ENCODE measurements at places on chromosomes 4 and X. TPM values are rescaled to one million over a fixed set of nuclear protein-coding genes. Genes with fewer than 3 reads are reported as not detected.

Gene ALAS2
- total RNA-seq: not detected

Gene KIAA1210
- not detected for total RNA-seq

Gene SOX3
- total RNA-seq: not detected

Gene UXT
- total RNA-seq: 91.5 TPM

Gene VGLL1
- not detected for total RNA-seq

Gene YY2
- total RNA-seq: 1.6 TPM

Gene PRPS2
- 21.6 TPM for total RNA-seq

Gene ADGRG4
- total RNA-seq: not detected

Gene MAP9
- 11.3 TPM for total RNA-seq

GRCh38 chrX:19172741-19173140 lies 50.5 kb upstream of the ADGRG2 start:
- no peak for DNase-seq

DNA sequence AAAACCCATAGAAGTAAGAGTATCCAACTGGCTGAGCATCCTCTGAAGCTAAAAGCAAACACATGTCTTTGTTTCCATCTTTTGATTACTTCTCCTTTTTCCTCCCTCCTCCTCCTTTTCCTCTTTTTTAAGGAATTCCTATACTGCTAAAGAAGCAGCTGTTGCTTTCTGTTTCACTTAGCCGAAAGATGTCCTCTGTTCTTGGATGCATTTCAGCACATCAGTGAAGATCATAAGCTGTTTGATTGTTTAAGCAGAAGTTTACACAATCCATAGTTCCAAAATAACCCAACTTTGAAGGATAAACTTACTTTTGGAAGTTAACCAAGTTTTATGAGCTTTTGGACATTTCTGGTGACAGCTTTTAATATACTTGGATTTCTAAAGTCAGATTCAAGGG lies 55.1 kb upstream of the TNIP3 start:
- peak; percentile 41 for DNase-seq

GRCh38 chr4:124337874-124338273 lies 374.7 kb downstream of the ANKRD50 start:
- DNase-seq: peak; percentile 66

- DNase-seq: no peak
These were observed 266.4 kb downstream of the ARHGAP24 start for GRCh38 chr4:85741381-85741780.

DNA sequence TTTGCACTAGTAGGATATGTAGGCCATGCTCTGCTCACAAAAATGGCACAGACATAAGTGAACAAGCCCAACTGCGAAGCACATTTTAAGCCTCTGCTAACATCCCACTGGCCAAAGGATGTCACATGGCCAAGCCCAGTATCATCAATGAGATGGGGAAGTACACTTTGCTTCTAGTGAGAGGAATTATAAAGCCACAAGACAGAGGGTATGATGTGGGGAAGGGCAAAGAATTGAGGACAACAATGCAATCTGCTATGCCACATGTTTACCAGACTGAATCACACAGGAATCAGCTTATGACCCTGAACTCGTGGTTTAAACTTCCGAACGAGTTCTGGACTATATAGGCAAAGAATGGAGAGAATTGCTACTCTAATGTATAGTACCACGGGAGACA lies 39.1 kb downstream of the SUPT20HL1 start:
- no peak for DNase-seq

DNA sequence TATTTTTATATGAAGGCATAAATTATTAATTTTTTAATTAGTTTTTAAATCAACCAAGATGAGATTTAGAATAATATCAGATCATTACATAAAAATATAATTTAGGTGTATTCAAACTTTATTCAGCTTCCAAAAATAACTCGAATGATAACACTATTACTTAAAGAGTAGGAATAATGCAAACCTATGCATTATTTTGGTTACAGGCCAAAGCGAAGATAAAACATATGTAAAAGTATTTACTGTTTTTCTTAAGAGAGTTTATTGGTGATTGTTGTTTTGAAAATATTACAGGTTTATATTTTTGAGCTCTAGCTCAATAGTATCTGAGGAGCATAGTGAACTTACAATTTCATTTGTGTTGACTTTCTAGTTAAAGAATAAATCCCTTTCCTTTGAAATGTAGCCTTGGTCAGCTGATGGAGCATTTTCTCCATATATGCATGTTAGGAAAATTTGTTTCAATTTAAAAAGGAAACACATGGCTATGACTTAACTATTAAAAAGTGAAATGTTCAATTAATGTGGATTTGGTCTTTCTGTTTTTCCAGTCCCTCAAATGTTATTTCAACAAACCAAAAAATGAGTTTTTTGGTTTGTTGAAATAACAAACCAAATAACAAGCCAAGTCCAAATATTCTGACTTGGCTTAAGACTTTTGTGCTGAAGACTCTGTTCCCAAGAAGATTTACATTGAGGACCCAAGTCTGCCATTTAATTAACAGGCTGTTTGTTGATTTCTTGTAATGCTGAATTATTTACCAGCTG lies 346.9 kb downstream of the ARHGAP24 start:
- DNase-seq: no peak

DNA sequence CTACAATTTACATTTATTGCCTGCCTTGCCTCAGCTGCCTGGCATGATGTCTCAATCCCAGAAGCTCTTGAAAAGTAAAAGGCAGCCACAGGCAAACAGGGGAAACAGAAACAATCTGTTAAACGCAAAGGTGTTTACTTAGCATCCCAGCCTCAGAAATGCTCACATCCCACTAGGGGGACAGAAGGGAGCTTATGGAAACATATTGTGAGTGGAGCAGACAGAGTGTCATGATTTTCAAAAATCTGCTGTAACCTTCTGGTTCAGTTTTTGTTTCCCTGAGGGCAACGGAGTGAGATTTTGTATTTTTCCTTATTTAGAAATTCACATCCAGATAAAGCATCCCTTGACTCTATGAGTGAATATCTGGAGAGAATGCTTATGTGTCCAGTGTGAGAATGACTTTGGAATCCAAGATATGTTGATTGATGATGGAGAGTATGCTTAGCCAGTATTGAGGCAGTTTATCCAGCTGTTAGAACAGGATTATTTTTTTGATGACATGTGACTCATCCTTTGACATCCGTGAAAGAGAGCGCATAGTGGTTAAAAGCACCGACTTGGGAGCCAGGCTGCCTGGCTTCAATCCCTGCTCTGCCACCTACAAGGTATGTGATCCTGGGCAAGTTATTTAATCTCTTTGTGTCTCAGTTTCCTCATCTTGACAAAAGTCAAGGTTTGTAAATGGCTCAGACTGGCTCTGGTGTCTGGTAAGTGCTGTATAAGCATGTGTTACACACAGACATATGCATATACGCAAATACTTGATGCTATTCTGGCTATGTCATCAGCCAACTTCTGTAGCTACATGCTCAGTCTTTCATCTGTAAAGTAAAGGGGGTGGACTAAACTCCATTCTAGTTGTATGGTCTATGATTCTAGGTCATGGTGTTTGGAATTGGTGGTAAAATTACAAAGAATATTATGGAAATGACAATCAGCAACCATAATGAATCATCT lies 381.2 kb downstream of the RAPGEF2 start:
- DNase-seq: no peak

DNA sequence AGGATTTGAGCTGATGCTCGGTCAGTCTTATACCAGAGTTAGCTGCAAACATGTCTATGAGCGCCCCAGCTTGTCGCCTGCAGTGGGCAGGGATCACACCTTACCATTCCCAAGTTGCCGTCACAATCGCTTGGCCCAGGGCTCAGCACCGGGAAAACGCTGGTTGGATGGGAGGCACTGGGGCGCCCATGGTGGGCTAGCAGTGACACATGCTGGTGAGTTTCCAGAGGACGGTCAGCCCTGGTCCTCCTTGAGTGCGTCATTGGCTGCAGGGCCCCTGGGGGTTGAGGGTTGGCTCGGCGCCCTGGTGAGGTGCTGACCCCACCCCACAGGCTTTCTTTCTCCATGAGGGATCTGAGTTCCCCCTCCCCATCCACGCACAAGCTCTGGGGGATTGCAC lies 50.4 kb downstream of the SORCS2 start:
- no peak for DNase-seq

DNA sequence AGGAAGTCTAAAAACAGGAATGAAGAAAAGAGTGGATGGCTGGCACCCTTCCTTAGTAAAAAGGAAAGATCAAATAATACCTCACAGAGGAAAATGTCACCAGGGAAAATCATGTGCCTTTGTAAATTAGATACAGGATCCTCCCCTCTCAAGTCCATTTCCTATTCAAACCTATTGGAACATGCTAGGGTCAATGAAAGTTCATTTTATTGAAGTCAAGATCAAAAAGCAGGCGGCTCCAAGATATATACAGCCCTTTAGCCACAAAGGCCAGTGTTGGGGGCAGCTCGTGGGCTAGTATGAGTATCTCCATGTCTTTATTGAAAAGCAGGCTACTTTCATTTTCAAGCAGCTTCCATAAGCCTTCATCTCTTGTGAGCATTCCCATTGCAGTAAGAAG lies 141.1 kb downstream of the QDPR start:
- peak; percentile 2 for DNase-seq

DNA sequence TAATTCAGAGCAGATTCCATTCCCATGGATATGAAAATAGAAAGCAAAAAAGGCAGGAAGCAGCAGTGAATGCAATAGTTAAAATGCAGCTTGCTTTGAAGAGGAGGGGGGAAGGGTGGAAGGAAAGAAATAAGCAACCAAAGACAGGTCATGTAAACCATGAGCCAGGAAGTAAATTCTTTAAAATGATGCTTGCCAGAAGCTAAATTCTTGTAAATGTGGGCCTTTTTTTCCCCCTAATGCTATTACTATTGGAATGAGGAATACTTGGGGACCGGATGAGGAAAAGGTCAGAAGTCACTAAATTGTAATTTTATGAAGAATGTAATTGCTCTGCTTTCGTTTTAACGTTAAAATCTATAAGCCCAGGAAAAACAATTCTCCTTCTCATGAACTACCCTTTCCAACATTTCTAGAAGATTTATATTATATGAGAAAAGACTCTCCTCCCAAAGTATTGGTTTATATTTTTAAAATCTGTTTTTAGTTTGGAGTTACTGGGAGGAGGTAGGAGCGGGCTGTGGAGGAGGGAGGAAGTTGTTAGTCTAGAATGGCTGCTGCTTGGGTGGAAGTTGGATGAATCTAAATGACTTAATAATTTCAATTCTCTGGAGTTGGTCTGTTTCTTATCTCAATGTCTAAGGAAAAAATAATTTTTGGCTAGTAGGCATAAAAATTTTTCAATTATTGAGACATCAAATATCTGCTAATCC lies 77.6 kb upstream of the PCDH18 start:
- DNase-seq: peak; percentile 90

- DNase-seq: peak; percentile 82
These were observed 23.9 kb downstream of the APOO start for GRCh38 chrX:23883737-23884354.

DNA sequence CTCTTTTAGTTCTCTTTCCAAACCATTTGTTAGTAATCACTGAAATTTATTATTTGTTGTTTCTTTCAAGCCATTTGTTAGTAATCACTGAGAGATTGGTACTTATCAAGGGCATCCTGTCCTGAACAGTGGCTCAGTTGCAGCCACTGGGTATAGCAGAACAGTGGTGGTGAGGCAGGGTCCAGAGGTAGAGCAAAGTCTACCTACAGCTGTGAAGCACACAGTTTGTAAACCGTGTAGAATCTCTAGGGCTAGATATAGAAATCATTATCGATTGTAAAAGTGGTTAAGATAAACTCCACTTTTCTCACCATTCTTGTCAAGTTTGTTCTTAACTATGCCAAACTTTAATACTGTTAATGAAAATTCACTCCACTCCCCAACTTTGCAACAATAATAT lies 4.1 kb downstream of the JADE3 start:
- no peak for DNase-seq

GRCh38 chrX:118181030-118181429 lies 64.4 kb upstream of the KLHL13 start:
- no peak for DNase-seq
